ENCODE measurements at places on chromosomes 16 and 17. TPM values are rescaled to one million over a fixed set of nuclear protein-coding genes. Genes with fewer than 3 reads are reported as not detected.

Gene RNF222
- total RNA-seq, result not detected

Gene ABCC12
- not detected for total RNA-seq

- DNase-seq, result peak; percentile 2
Measured at GRCh38 chr16:81586417-81586816, 141.8 kb downstream of the CMIP start.

- DNase-seq, result no peak
Measured at GRCh38 chr17:38458521-38458920, 30.3 kb downstream of the ARHGAP23 start.

DNA sequence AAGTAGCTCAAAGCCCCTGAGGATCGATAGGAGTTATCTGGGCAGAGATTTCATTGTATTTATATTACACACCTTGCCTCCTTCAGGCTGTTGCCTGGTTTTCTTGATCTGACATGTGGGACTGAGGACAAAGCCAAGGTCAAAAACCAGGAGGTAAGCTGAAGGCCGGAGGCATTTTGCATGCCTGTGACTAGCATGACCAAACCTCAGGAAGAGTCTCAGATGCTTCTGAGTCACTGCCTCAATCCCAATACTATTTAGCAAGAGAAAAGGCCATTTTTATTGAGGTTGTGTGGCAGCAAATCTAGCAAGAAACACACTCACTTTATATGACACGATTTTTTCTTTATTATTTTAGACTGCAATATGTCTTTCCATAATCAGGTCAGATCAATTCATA lies 968.1 kb downstream of the CDH11 start:
- DNase-seq, result no peak

DNA sequence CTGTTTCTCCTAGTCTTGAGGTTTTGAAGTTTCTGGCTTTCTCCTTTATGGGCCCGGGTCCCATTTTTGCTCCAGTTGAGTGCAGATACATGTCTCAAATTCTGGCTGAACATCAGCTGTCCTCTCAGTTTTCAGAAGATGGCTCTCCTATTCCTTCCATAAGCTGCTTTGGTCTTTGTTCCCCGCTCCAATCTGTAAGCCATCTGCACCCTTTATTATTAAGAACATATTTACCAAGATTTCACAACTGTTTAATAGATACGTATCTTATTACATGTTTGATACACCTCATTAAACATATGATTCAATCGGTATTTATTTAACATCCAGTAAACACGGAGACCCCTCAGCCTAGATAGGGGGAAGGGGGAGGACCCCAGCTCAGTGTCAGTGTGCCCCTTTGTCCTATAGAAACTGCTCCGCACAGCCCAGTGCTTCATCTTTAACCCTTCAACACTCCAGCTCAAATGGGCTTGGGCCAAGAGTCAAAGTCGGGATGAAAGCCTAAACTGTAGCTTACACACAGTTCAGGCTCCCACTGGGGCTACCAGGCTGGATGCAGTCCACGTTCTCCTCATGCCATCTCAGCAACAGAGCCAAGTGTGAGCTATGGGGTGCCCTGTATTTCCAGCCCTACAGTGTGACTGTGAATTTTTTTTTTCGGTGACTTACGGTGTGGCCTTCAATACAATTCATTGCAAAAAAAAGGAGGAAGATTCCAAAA lies 166.0 kb upstream of the ZFHX3 start:
- no peak for DNase-seq
